ENCODE measurements at places on chromosomes 13 and 19. TPM values are rescaled to one million over a fixed set of nuclear protein-coding genes. Genes with fewer than 3 reads are reported as not detected.
A peak's percentile ranks its signal among the peaks of the same experiment; 100 is the strongest.

GRCh38 chr13:94339116-94339687 is 140.3 kb downstream of the DCT start:
- H3K4me1 ChIP-seq = peaks cover 35% of the 10 kb centered on the region
- no peak overlapping the region for H3K27ac ChIP-seq
- no peaks in the 10 kb centered on the region for H3K27me3 ChIP-seq
- no peak overlapping the region for H3K4me3 ChIP-seq

DNA sequence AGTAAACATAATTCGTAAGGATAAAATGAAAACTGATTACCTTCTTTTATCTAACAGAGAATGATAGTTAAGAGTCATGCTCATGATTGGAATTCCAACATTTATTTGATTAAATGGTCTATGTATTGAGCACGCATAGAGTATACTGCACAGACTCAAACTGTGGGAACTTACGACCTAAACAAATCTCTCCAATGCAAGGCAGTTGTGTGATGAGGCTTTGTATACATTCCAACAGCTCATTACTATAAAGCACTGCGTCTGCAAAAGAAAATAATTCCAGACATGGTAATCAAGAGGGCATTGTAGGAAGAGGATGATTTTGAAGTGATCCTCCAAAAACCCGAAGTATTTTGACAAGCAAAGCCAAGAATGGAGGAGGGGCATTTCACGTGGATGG is 169.5 kb downstream of the NUFIP1 start:
- H3K36me3 ChIP-seq = no peaks in the 10 kb centered on the region
- H3K27me3 ChIP-seq = no peaks in the 10 kb centered on the region
- no peak overlapping the region for H3K27ac ChIP-seq

GRCh38 chr13:40058757-40059236 is 403.3 kb downstream of the COG6 start:
- no peaks in the 10 kb centered on the region for H3K27me3 ChIP-seq
- H3K36me3 ChIP-seq = no peaks in the 10 kb centered on the region
- no peak overlapping the region for H3K27ac ChIP-seq
- no peak for DNase-seq
- no peak overlapping the region for H3K4me3 ChIP-seq

DNA sequence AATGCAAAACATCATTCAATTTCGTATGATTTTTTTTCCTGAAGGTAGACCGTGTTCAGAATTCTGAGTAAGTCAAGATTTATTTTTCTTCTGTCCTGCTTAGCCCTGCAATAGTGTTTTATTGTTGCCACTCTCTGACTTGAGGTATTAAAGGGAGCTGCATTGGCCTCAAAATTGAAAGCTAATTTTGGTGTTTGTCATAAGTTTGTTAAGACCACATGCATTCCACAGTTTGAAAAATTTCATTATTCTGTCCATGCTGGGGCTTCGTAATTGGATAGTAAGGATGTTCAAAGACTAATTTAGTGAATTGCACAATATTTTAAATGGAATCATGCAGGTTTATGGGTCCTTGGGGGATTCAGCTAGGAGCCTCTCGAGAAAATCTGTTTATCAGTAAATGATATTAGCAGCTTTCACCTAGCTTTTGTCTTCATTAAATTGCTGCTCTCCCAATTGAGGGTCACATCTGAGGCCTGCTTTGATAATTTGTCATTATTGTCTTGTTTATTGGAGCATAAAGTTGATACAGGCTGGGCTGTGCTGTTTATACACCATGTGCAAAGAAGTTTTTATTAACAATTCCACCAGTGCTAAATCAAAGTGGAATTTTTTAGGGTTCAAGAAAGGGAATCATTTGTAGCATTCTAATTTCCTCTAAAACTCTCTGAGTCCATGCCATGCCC is 339.8 kb upstream of the OBI1 start:
- H3K36me3 ChIP-seq = no peaks in the 10 kb centered on the region
- H3K4me3 ChIP-seq = no peak overlapping the region
- no peaks in the 10 kb centered on the region for H3K4me1 ChIP-seq
- no peak for DNase-seq
- no peak overlapping the region for H3K27ac ChIP-seq
- H3K27me3 ChIP-seq = no peaks in the 10 kb centered on the region

GRCh38 chr19:37304190-37304883 is 66.6 kb upstream of the ZNF527 start:
- DNase-seq = no peak
- H3K36me3 ChIP-seq = no peaks in the 10 kb centered on the region
- H3K4me1 ChIP-seq = no peaks in the 10 kb centered on the region
- no peak overlapping the region for H3K27ac ChIP-seq

Gene NPAS1
- 0.99 TPM for total RNA-seq

- DNase-seq = no peak
- H3K36me3 ChIP-seq = peaks cover 1% of the 10 kb centered on the region
- H3K4me3 ChIP-seq = no peak overlapping the region
- no peaks in the 10 kb centered on the region for H3K27me3 ChIP-seq
Measured at GRCh38 chr19:18674616-18675015, 8.9 kb upstream of the CRTC1 start.

Gene CGB1
- not detected for total RNA-seq

GRCh38 chr13:112962911-112963625 is 5.9 kb upstream of the MCF2L start:
- peaks cover 4% of the 10 kb centered on the region for H3K4me1 ChIP-seq
- no peaks in the 10 kb centered on the region for H3K36me3 ChIP-seq
- DNase-seq = no peak

DNA sequence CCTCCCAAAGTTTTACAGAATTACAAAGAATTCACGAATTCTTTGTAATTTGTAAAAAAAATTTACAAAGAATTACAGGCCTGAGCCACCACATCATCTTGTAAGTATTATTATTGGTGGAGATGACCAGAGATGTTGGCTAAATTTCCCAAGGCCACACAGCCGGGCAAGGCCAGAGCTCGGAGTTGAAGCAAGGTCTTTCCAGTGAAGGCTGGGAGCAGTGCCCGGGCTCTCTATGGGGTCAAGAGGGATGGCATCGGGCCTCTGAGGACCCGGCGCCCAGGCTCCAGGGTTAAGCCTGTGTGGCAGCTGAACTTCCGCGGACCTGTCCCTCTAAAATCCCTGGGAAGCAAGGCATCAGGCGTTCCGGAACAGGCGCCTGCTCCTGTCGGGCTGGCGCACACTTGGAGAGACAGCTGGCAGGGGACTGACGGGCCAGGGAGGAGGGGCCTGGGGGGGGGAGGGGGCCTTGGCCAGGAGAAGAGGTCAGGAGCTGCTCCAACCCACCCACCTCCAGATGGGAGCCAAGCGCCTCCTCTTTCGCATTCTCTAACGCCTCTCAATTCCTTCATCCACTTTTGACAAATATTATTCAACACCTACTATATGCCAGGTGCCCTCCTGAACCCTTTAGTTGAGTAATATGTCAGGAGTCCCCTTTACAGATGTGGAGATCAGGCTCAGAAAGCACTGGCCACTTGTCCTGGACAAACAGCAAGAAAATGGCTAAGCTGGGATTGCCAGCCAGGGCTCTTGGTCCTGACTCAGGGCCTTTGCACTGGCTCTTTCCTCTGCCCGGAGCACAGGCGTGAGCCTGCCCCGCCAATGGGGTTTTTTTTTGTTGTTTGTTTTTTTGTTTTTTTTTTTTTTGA is 36.8 kb upstream of the SEMA6B start:
- no peak overlapping the region for H3K4me3 ChIP-seq
- peaks cover 30% of the 10 kb centered on the region for H3K27me3 ChIP-seq
- H3K4me1 ChIP-seq = peaks cover 5% of the 10 kb centered on the region
- H3K27ac ChIP-seq = no peak overlapping the region
- no peak for DNase-seq

DNA sequence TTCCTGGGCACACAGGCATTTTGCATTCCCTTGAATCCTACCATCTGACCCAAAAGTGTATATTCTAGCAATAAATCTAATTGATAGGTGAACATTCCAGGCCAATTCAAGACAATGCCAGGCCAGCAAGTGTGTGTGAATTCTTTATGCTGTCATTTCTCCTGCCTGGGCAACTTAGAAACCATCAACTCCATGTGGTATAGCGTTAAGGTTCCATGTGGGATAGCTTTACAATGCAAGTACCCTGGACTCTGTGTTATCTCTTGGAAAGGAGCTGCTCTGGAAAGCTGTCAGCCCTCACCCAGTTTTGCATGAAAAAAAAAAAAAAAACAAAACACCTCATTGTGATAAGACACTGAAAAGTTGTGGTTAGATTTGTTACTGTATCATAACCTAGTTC is 15.6 kb upstream of the FLT1 start:
- no peak overlapping the region for H3K4me3 ChIP-seq
- H3K27me3 ChIP-seq = peaks cover 20% of the 10 kb centered on the region
- DNase-seq = no peak
- H3K27ac ChIP-seq = no peak overlapping the region
- H3K4me1 ChIP-seq = no peaks in the 10 kb centered on the region
- H3K36me3 ChIP-seq = no peaks in the 10 kb centered on the region

DNA sequence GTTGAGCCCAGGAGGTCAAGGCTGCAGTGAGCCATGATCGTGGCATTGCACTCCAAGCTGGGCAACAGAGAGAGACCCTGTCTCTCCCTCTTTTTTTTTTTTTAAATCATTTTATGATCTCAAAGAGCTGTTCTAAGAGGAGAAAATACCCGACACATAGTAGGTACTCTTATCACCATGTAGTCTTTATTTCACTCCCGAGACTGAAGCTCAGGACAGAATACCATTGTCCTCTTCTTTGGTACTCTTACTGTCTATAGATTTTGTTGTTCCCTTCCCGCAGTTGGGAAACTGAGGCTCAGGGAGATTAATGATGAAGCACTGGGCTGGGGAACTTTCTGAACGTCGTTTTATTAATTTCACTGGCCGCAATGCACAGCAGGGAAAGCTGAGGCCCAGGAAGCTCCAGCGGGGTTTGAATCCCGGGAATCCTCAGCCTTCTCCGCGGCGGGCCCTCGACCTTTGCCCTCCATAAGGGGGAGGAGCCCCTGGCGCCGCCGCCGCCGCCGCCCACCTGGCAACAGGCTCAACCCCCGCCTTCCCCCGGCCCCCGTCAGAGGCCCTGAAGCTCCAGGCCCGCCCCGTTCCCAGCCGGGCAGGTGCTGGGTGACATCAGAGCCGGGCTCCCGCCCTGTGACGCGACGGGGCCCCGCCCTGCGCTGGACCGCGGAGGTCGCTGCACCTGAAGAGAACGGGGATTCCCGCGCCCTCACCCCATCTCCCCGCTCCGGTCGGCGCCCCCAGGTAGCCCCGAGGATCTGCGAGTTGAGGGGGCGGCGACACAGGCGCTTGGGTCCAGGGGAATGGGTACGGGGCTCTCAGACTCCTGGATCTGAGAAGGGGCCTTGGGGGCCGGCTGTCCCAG is 1.6 kb downstream of the MYH14 start:
- H3K27me3 ChIP-seq = peaks cover 27% of the 10 kb centered on the region
- no peaks in the 10 kb centered on the region for H3K4me1 ChIP-seq
- no peak overlapping the region for H3K4me3 ChIP-seq
- no peak for DNase-seq
- no peak overlapping the region for H3K27ac ChIP-seq

- no peaks in the 10 kb centered on the region for H3K27me3 ChIP-seq
- no peak overlapping the region for H3K27ac ChIP-seq
- no peak for DNase-seq
- H3K36me3 ChIP-seq = peaks cover 8% of the 10 kb centered on the region
- no peak overlapping the region for H3K4me3 ChIP-seq
- no peaks in the 10 kb centered on the region for H3K4me1 ChIP-seq
Measured at GRCh38 chr19:4313847-4314490, 9.6 kb downstream of the FSD1 start.

DNA sequence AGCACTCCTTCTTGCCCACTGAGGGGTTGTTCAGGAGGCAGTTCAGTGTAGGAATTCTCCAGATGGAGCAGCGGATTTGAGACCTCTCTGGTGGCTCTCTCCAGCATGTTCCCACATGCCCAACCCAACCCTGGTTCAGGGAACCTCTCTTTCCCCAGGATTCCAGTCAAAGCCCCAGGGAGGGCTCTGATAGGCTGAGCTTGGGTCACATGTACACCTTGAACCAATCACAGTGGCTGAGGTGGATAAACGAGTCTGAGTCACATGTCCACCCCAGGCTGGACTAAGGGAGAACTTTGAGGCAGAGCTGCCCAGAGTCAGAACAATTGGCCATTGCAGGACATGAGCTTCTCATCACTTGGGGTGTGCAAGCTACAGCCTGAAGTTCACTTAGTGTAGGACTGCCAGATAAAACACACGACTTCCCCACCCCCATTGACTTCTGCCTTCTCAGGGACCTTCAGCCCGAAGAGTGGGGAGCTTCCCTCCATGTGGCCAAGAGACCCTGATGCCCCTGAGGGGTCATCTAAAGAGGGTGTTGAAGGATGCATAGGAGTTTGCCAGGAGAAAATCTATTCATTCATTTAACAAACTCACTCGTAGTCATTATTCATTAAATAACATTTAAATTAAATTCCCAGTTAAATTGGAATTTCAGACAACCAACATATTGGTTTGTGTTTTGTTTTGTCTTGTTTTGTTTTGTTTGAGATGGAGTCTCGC is 4.0 kb upstream of the MAST3 start:
- DNase-seq = no peak
- peaks cover 29% of the 10 kb centered on the region for H3K4me1 ChIP-seq
- H3K4me3 ChIP-seq = no peak overlapping the region
- H3K27ac ChIP-seq = no peak overlapping the region
- H3K36me3 ChIP-seq = no peaks in the 10 kb centered on the region

Gene SIAH3
- total RNA-seq = not detected

- DNase-seq = no peak
- H3K27ac ChIP-seq = peak overlapping the region; percentile 87
- H3K4me1 ChIP-seq = peaks cover 34% of the 10 kb centered on the region
- peaks cover 13% of the 10 kb centered on the region for H3K36me3 ChIP-seq
- peak overlapping the region; percentile 88 for H3K4me3 ChIP-seq
Measured at GRCh38 chr19:42285541-42285941, 16.4 kb upstream of the PRR19 start.

- no peak overlapping the region for H3K4me3 ChIP-seq
- peaks cover 59% of the 10 kb centered on the region for H3K36me3 ChIP-seq
- H3K27ac ChIP-seq = no peak overlapping the region
- H3K27me3 ChIP-seq = no peaks in the 10 kb centered on the region
- H3K4me1 ChIP-seq = no peaks in the 10 kb centered on the region
Measured at GRCh38 chr19:19677579-19677978, 8.9 kb downstream of the ZNF101 start.

DNA sequence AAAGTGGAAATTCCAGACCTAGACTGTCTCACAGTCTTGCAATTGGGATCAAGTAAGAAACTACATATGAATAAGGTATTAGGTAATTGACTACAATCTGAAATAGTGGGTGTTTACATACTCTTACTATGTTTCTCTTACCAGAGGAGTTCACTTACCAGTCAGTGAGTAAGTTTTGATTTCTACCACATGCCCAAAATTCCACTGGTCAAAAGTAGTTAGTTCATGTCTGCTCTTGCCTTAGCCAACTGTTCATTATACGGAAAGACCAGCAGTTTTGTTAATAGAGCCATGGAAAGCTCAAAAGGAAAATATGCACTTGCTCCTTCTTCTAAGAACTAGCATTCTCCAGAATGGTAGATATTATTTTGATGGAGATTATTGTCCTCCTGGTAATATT is 490.8 kb downstream of the RFC3 start:
- no peaks in the 10 kb centered on the region for H3K36me3 ChIP-seq
- peaks cover 14% of the 10 kb centered on the region for H3K27me3 ChIP-seq
- no peak for DNase-seq
- peaks cover 3% of the 10 kb centered on the region for H3K4me1 ChIP-seq
- no peak overlapping the region for H3K4me3 ChIP-seq
